ENCODE measurements at places on chromosomes 2 and 18.

GRCh38 chr2:230678018-230678417, 34.6 kb upstream of the CAB39 start:
- no peak for DNase-seq

GRCh38 chr2:220465700-220466099, 838.3 kb downstream of the SLC4A3 start:
- DNase-seq, result no peak

- DNase-seq, result no peak
Measured at GRCh38 chr18:40939656-40940515, 1015.1 kb upstream of the PIK3C3 start.

DNA sequence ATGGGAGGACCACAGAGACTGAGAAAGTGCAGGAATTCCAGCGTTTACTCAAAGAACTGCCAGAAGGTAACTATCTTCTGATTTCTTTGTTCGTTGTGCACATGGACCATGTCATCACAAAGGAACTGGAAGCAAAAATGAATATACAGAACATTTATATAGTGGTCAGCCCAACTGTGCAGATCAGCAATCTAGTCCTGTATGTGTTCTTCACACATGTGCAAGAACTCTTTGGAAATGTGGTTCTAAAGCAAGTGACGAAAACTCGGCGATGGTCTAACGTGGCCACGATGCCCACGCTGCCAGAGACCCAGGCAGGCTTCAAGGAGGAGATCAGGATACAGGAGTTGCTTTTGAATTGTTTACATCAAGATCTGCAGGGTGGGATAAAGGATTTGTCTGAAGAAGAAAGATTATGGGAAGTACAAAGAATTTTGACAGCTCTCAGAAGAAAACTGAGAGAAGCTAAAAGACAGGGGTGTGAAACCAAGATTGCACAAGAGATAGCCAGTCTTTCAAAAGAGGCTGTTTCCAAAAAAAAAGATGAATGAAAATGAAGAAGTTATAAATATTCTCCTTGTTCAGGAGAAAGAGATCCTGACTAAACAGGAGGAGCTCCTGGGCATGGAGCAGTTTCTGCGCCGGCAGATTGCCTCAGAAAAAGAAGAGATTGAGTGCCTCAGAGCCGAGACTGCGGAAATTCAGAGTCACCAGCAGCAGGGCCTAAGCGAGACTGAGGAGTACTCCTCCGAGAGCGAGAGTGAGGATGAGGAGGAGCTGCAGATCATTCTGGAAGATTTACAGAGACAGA, 8.3 kb upstream of the CHST10 start:
- DNase-seq, result no peak

GRCh38 chr2:5022061-5022460, 670.1 kb upstream of the SOX11 start:
- DNase-seq, result no peak

DNA sequence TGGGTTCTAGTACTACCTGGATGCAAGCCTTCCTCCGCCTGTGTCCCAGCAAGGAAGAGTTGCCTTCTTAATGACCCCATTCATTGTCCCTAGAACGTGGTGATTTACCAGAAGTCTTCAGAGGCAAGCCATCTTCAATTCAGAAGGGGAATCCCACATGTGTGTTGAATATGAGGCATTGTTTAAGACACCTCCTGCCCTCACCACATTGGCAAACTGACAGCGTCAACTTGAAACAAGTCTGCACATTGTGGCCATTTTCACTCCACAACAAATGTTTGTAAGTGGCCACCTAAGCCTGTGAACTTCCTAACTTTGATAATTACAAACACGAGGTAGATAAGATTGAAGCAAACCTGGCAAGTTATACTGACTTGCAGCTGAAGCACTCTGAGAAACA, 83.7 kb downstream of the TCF7L1 start:
- no peak for DNase-seq

DNA sequence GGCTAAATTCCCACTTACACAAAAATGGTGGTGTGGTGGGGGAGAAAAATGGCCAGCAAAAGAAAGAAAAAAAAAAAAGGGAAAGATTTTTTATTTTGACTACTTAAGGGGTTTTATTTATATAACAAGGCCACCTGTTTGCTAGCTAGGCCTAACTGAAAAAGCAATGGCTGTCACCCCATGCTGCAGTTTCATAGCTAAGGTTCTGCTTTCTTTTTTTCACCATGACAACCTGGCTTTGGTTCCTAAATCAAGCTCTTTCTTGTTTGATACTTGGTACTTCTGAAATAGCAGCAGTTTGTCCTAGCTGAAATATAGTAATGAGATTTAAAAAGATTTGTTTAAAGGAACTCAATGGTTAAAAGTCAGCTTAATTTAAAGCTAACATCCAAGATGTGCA, 433.2 kb upstream of the MEX3C start:
- DNase-seq, result no peak

- no peak for DNase-seq
Measured at GRCh38 chr2:85503168-85503850, 35.7 kb upstream of the MAT2A start.

DNA sequence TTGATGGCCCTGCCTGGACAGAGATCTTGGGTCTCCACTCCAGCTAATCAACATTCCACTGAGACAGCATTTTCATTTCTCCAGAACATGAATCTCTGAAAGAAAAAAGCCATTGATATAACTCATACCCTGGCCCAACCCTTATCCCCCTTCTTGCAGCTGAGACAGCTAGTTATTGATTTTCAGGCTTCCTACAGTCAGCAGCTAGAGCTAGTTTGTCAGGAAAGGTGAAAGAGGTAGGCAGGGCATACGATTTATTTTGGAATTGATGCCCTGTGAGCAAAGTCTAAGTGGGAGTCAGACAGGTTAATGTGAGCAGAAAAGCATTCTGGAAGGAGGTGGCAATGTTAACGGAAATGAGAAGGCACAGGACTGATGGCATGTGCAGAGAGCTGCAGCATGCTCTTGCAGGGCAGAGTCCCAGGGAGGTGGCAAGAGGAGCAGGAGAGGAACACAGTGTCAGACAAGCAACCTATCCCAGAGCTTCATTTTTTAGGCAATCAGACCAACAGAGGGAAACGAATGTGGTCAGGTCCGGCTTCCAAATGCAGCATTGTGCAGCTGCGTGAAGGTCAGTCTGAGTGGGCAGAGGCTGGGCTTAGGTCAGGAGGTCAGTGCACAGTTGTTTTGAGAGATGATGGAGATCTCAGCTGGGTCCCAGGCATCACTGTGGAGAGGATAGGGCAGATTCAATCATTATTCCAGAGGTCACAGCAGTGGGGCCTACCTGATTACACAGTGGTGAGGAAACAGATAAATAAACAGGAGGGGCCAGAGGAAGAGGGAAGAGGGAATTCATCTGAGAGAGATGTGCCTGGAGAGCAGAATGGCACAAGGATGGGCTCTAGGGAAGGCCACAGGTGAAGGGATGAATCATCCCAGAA, 134.8 kb downstream of the CMPK2 start:
- no peak for DNase-seq

DNA sequence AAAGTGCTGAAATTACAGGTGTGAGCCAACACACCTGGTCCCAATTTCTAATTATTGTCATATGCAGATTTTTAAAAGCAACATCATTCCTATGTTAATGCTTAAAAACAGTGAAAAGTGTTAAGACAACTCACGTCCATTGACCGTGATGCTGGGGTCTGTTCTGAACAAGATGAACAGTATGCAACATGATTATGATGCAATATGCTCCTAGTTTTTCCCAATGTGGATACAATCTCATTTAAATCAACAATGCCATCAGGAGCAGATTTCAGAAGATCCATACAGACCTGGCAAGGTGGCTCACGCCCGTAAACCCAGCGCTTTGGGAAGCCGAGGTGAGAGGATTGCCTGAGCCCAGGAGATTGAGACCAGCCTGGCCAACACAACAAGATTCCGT, 31.5 kb downstream of the E2F6 start:
- no peak for DNase-seq

- no peak for DNase-seq
Measured at GRCh38 chr2:208369091-208369490, 37.5 kb upstream of the PTH2R start.

DNA sequence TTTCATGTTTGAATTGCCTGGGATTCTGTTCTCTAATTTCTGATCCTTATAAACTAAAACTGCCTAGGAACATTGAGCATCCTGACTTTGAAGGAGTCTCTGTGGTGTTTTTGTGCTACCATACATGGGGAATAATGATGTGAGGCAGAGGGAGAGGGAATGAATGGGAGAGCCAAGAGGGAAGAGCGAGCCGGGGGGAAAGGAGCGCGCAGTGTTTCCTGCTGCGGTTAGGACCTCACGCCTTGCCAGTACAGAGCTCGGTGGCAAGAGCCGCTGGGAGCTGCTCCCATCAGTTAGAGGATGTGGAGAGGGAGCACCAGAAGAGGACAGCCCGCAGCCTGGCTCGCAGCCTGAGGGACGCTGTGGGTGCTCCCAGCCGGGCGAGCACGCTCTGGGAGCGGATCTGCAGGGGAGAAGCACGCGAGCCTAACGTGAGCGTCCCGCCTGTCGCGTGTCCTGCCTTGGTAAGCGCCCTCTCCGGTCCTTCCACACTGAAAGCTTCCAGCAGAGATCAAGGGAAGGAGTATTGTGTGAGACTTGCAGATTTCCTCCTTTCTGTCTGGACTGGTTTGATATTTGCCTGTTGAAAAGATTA, 114.7 kb downstream of the FAM210A start:
- no peak for DNase-seq

GRCh38 chr2:17857021-17857420, 21.4 kb upstream of the KCNS3 start:
- no peak for DNase-seq

DNA sequence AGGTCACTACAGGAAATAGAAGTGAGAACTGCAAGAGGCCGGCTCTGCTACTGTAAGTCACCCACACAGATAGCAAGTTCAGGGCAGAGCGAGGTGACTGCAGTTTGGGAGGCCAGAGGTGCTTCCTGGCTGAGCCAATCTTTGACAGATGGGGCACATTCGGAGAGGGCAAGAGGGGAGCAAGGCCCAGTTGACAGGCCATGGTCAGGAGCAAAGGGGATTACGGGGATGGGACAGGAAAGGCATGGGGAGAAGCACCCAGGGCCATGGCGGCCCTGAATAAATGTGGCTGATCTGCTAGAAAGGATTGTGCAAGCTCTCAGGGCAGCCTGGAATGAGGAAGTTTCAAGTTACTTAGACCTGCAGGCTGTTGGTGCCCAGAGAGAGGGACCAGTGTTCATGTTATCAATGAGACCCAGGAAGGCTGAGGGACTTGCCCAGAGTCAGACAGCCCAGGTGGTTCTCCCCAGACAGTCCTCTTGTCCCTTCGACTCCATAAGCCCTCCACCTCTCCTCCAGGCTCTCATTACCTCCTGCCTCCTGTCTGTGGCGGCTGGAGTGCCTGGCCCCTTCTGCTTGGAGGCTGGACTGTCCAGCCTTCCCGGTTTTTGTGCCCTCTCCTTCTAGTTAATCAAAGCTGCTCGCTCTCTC, 123.3 kb downstream of the CTIF start:
- DNase-seq, result no peak

DNA sequence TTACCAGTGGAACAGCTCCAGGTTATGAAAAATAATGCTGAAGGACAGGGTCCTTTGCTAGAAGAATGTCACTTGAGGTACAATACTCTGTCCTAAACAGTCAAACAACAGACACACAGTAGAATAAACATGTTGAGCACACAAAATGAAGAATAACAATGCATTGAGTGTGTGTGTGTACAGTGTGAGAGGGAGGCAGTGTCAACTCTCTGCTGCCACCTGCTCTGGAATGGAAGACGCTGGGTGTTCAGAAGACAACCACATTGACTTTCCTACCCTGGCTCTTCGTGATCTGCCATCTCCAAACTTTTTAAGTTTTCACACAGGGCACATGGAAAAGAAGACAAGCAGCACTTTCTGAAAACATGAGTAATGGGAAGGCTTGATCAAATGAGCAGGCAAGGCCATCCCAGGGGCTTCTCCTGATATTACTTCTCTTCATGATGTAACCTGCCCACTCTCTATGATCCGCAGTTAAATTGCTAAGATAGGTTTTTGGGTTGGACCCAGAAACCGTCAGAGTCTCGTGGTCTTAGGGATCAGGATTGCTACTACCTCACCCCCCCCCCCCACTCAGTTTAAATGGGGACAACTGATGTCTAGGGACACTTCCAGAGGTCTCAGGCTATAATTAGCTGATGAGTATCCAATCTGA, 533.2 kb upstream of the TNP1 start:
- DNase-seq, result no peak

DNA sequence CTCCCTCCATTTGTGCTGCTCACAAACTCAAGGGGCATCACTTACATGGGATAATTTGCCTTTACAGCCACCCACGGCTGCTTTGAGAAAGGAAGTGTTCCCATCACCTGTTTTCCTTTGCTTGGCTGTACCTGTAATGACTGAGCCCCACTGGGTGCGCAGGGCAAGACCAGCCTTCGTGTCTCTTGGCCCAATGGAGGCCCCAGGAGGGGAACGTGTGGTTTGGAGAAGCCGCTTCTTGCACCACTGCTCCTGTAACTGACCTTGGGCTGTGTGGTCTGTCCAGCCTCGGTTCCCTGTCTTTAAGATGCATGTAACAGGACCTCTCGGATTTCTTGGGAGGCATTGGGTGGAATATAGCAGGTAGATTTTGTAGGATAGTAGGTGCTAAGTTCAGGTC, 41.1 kb downstream of the LDLRAD4 start:
- no peak for DNase-seq

GRCh38 chr2:16281451-16282335, 341.3 kb downstream of the MYCN start:
- DNase-seq, result no peak
